Esophagus muscularis mucosa (tissue), 4 donors: ENCODE measurements at places on chromosomes 2 and 18. TPM values are rescaled to one million over a fixed set of nuclear protein-coding genes. Genes with fewer than 3 reads are reported as not detected.

DNA sequence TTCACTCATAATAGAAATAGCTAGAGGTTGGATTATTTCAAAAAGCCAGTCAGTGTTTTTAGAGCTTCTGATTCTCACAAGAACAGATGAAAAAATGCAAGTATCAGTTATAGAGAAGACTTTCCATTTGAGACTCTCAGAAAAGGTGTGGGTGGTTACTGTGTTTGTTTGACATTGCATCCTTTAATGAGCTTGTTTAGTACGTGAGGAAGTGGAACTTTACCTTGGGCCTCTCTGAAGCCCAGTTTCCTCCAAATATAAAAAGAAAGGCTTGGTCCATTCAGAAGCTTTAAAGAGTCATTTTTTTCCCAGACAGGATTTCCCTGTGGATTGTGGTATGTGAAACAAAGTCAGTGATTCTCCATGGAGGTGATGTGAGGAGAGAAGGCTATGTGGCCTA lies 89.9 kb upstream of the RANBP2 start:
- no peak for DNase-seq

TUBA3E gene
- not detected for total RNA-seq

IL18RAP gene
- 11.3 TPM for total RNA-seq

RRM2 gene
- not detected for total RNA-seq

GRCh38 chr2:40028792-40029488 lies 249.9 kb upstream of the THUMPD2 start:
- no peak for DNase-seq

SKA1 gene
- not detected for total RNA-seq

UGT1A5 gene
- total RNA-seq, result not detected

DNA sequence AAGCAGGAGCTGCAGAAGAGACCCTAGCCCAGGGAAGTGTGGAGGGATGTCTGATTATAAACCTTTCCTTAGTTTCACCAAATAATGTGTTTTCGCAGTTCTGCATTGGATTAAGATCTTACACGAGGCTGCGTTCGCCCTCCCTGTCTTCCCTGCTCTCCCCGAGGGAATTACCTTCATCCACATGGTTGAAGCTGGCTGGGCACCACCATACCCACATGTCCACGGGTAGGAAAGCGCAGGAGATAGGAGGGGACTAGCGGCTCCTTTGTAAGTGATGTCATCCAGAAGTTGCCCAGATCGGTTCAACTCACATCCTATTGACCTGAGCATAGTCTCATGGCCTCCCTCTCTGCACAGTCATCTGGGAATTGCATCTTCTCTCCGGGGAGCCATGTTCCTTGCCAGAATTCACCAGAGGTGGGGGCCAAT lies 1.1 kb downstream of the TTL start:
- DNase-seq, result no peak

DNA sequence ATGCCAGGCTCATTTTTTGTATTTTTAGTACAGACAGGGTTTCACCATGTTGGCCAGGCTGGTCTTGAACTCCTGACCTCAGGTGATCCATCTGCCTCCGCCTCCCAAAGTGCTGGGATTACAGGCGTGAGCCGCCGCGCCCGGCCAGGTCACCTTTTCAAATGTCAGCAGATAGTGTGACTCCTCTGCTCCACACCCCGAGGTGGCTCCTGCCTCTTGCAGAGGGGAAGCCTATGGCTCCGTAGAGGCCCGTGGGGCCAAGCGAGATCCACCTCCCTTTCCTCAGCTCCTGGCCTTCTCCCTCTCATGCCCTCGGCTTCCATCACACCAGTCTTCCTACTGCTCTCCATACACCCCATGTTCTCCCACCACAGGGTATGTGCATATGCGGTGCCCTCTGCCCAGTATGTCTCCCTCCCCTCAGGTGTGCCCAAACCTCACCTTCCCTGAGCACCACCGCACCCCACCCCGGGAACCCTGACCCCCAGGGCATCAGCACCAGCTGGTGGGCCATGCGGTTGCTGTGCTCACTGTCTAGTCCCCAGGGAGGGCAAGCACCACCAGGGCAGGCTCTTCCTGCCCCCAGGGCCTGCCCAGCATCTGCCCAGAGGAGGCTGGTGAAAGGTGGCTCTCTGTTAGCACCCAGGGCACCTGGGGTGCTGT lies 10.7 kb downstream of the GPR17 start:
- no peak for DNase-seq

DNA sequence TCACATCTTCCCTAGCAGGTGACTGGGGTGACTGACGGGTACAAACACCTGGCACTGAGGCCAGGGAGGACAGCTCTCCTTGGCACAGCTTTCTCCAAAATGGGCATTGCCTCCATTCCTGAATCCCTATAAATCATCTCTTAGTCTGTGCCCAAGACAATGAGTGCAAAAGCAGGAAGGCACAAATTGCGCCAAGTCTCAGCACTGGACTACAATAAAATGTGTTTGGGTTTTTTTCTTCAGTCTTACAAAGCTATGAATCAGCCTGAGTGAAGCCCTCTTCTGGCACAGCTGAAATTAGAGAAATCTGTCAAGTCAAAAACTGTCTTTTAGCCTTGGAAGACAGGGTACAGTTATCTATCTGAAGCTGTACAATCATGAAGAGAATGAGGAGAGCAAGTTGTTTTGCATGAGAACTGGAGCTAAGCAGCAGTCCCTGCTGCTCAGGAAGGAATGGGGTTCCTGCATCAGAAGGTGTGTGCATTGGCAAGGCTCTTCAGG lies 90.8 kb downstream of the EPB41L3 start:
- DNase-seq, result no peak

PTCD3 gene
- 45.3 TPM for total RNA-seq

HJURP gene
- total RNA-seq, result not detected

GAREM2 gene
- 2.5 TPM for total RNA-seq

GRCh38 chr2:44813165-44813564 lies 128.3 kb upstream of the SIX3 start:
- DNase-seq, result no peak

PPP1R1C gene
- not detected for total RNA-seq

DNA sequence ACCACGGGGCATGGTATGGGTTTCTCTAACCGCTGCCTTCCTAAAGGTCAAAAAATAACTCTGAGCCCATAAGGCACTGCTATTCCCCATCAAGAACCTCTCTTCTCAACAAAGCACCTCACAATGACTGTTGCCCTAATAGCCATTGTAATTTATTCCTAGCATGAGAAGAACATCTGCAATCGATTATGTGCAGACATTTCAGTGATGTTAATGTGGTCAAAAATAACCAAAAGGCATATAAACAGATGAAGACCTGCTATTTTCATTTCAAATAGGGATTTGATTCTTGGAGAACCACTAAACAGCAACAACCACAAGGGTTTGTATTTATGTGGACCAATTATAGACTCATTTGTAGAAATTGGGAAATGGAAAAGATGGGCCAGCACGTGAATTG lies 356.6 kb downstream of the FBXO15 start:
- DNase-seq, result no peak

C2orf78 gene
- not detected for total RNA-seq

- DNase-seq, result peak; percentile 37
Measured at GRCh38 chr2:201242571-201243277, 17.6 kb upstream of the CASP8 start.

GRCh38 chr2:230600285-230600684 lies 112.4 kb upstream of the CAB39 start:
- no peak for DNase-seq

UGT1A3 gene
- not detected for total RNA-seq

- no peak for DNase-seq
Measured at GRCh38 chr2:70942396-70943204, 6.9 kb downstream of the ATP6V1B1 start.

UGT1A10 gene
- not detected for total RNA-seq

KCNG2 gene
- not detected for total RNA-seq

DLGAP1 gene
- total RNA-seq, result 1.4 TPM

GRCh38 chr2:42973726-42974125 lies 181.3 kb upstream of the HAAO start:
- no peak for DNase-seq

CD207 gene
- 0.26 TPM for total RNA-seq

ZNF385B gene
- total RNA-seq, result 4.9 TPM

SLC14A1 gene
- total RNA-seq, result 4.8 TPM

NEB gene
- total RNA-seq, result 0.66 TPM

DNA sequence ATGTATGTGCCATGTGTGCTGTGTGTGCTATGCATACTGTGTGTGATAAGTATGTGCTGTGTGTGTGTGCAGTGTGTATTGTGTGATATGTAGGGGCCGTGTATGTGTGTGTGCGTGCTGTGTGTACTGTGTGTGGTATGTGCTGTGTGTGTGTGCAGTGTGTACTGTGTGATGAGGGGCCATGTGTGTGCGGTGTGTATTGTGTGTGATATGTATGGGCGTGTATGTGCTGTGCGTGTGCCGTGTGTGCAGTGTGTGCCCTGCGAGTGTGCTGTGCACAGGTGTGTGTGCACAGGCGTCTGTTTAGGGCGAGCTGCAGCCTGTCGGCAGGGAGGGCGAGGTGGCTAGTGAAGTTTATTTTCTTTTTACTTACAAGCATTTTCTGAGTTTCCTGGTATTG lies 16.1 kb downstream of the SNORC start:
- DNase-seq, result no peak

DNA sequence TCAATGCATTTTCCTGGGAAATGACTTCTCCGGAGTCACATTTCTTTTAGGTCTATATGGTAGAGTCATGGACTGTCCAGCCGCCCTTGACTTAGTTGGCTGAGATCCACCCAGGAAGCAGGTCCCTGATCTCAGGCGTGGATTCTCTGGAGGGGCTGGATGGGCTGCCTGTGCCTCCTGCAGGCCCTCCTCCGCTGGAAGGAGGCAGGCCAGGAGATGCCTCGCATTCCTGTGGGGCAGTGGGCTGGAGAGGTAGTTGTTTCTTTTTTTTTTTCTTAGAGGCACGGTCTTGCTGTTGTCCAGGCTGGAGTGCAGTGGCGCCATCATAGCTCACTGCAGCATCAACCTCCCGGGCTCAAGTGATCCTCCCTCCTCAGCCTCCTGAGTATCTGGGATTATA lies 129.0 kb upstream of the MYCN start:
- no peak for DNase-seq

- no peak for DNase-seq
Measured at GRCh38 chr2:127626917-127627739, 18.8 kb upstream of the GPR17 start.

CRYGC gene
- not detected for total RNA-seq

TIMM21 gene
- 45.3 TPM for total RNA-seq

GRCh38 chr2:145759228-145759915 lies 1239.5 kb upstream of the ZEB2 start:
- DNase-seq, result no peak

GRCh38 chr2:237901932-237902850 lies 42.8 kb downstream of the RAMP1 start:
- DNase-seq, result no peak

GRCh38 chr2:12397854-12398253 lies 318.9 kb upstream of the TRIB2 start:
- no peak for DNase-seq

GRCh38 chr2:12330916-12331315 lies 385.8 kb upstream of the TRIB2 start:
- DNase-seq, result no peak

GPR35 gene
- total RNA-seq, result 2.5 TPM

- peak; percentile 64 for DNase-seq
Measured at GRCh38 chr2:219182331-219183150, 4.5 kb downstream of the RETREG2 start.

DNA sequence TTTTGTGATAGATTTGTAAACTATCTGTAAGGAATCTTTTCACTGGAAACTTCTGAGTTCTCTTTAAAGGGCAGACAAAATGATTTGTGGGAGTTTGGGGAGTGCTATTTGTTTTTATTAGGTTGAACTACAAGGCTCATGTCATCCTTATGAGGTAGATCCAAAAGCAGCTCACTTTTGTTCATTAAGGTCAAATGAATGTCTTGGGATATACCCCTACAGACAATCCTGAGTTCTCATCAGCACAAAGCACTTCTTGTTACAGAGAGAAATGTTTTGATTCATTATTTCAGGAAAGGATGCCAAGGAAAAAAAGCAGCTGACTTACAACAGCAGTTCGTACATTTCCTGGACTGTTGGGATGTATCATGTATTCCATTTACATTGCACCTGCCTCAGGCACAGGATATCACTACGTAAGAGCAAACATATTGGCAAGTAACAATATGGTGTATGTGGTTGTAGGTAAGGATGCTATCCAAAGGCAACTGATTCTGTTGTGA lies 68.9 kb downstream of the DCC start:
- DNase-seq, result peak; percentile 42

ARHGEF33 gene
- total RNA-seq, result 0.71 TPM

GRCh38 chr2:227921648-227922047 lies 50.2 kb downstream of the DAW1 start:
- DNase-seq, result no peak

DNA sequence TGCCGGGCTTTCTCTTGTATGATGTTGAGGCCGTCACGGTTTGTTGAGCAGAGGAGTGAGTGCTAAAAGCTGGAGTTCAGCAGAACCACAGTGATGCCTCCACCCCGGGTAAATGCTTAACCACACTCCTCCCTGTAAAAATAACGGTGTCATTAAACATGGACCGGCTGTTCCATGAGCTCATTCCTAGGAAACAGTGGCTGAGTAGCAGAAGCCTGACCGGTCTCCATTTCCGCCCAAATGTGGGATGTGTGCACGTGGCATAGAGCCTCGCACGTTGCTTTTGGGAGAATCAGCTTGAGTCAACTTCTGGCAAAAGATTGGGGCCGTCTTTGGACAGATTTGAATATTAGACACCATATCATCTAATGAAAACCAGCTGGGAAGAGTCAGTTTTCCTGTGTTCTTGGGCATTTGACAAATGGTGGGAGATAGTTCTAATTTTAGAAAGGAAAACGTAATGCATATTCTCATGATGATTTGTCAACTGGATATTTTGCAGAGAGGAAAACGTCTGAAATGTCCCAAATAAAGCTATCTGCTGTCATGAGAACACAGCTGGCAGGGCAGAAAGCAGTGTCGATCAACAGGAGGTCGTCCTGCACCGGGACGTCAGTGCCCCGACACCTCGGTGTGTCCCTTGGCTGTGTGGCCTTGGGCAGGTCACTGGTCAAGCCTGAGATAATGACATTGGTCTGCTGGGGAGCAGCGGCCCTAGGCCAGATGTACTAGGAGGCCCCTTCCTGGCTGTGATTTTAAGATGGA lies 42.4 kb downstream of the LRRFIP1 start:
- no peak for DNase-seq

CD28 gene
- total RNA-seq, result 0.23 TPM

- DNase-seq, result no peak
Measured at GRCh38 chr2:220891405-220891804, 680.7 kb downstream of the EPHA4 start.

DNA sequence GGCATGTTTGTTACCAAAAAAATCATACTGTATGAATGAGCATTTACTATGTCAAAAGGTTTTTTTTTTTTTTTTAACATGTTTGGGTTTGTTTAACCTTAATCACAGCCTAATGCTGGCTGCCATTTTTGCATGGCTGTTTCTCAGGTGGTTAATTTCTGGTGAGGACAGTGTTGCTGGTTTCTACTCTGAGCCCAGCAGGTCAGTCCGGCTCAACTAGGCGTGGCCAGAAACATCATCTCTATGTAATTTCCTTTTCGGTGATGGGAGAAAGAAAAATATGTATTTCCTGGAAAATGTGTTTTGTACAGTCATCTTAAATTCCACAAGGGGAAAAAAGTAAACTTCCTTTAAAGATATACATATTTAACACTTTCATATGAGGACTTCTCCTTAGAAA lies 24.9 kb upstream of the BZW1 start:
- no peak for DNase-seq
